Stimulated activated CD4-positive, alpha-beta T cell treated with anti-CD3 and anti-CD28 coated beads, Interleukin-2, amount 100 ng/mL, for 48 hours (primary cell): ENCODE measurements at places on chromosomes 6 and 20.

DNA sequence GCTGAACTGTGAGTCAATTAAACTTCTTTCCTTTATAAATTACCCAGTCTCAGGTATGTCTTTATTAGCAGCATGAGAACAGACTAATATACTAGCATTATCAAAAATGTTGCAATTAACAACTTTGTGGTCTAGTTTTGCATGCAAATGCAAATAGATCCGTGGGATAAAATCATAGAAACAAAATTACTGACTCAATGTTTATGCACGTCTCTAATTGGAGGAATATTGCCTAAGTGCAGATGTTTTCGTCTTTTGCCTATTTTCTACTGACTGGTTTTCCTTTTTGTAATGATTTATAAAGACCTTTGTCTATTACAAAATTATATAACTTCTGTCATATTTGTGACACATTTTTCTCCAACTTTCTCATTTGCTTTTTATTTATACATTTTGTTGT is 51.9 kb downstream of the SYNE1 start:
- DNase-seq = no peak

- DNase-seq = no peak
Observed at GRCh38 chr20:63499338-63499969, 571 bp upstream of the EEF1A2 start.

- no peak for DNase-seq
Observed at GRCh38 chr20:10521068-10521831, 86.1 kb downstream of the SLX4IP start.

- peak; percentile 46 for DNase-seq
Observed at GRCh38 chr20:325889-326644, 715 bp downstream of the SOX12 start.

GRCh38 chr20:46237227-46237626 is 71.1 kb downstream of the CDH22 start:
- no peak for DNase-seq

GRCh38 chr20:47231382-47232039 is 125.0 kb downstream of the ZMYND8 start:
- no peak for DNase-seq

- no peak for DNase-seq
Observed at GRCh38 chr20:57749131-57749690, 39.4 kb upstream of the PMEPA1 start.

DNA sequence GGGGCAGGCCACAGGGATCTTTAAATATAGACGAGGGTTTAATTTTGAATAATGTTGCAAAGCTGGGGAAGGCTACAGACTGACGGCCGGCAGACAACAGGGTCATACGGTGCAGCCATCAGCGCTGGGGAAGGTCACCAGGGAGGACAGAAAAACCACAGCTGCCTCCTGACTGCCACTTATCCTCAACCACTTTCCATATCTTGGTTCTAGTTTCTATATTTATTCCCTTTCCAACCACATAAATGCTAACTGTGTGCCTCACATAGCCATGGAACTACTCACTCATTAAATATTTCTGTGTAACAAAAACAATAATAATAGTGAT is 85.7 kb upstream of the AGPAT4 start:
- no peak for DNase-seq

DNA sequence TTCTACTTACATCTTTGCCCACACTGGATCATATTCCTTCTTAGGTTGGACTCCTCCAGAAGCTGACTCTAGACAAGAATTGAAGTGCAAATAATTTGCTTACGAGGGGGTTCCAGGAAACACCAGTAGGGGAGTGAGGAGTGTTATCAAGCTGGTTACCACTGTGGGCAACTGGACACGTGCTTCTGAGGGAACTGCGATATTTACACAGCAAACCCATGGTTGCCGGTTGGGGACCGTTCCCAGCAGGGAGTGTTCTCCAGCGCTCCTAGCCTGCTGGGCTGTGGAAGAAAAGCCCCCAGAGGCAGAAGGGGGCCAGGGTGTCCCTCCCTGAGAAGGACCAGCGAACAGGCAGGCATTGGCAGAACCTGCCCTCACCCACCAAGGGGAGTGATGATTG is 21.7 kb downstream of the MDFI start:
- no peak for DNase-seq

GRCh38 chr20:40111282-40111681 is 577.8 kb downstream of the MAFB start:
- no peak for DNase-seq

- DNase-seq = no peak
Observed at GRCh38 chr20:1418350-1418749, 25.5 kb upstream of the FKBP1A start.

GRCh38 chr6:103870970-103871369 is 988.7 kb downstream of the HACE1 start:
- DNase-seq = no peak

DNA sequence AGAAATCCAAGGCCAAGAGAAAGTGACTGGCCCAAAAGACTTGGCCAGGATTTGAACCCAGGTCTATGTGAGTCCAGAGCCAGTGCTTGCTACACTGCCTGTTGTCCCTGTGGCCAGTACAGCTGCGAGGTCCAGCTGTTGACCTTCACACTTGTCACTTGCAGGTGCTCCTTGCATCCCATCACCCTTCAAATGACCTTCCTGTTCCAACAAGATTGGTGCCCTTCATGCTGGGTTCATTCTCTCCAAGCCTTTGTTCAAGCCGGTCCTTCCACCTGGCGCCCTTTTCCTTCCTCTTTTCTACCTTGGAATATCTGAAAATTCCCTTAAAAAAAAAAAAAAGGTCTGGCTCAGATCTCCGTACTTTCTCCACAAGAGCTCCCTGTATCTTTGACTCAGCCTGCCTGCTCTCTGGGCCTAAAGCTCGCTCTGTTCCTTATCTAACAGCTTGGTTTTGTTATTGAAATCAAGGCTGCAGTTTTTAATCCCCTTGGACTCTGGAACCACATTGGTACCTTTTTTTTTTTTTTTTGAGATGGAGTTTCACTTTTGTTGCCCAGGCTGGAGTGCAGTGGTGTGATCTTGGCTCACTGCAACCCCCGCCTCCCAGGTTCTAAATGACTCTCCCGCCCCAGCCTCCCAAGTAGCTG is 22.2 kb upstream of the MRPS18A start:
- no peak for DNase-seq

DNA sequence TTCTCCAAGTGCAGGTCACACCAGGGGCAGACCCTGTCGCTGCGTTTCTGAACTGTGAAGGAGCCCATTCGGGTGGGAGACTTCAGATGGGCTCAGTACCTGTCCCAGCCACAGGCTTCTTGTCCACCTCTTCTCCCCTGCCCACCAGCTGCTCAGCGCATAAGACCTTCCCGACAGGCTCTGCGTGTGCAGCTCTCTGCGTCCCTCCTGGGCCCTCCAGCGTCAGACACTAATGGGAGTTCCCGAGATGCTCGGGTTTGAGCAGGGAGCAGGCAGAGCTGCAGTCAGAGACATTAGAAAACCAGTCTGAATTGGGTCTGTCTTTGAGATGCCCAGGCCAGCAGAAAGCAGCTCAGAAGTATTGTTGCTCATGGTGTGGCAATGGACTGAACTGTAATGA is 50.4 kb downstream of the TCP11 start:
- no peak for DNase-seq

DNA sequence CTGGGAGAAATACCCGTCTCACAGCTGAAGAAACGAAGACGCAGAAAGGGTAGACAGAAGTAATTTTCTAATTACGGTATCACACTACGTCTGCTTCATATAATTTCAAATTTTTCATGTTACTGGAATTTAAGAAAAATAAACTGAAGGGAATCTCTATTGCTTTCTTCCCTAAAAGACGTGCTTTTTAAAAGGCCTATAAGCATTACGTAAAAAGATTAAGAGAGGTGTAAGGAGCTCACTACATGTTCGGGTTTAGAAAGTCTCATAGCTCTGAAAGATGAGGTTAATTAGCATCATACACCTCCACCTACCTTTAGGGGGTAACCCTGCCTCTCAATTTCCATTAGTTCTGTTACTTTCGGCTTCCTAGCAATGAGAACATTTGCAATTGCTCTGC is 787 bp upstream of the PLAGL1 start:
- DNase-seq = no peak

- DNase-seq = no peak
Observed at GRCh38 chr6:125250511-125250910, 51.3 kb downstream of the HDDC2 start.

DNA sequence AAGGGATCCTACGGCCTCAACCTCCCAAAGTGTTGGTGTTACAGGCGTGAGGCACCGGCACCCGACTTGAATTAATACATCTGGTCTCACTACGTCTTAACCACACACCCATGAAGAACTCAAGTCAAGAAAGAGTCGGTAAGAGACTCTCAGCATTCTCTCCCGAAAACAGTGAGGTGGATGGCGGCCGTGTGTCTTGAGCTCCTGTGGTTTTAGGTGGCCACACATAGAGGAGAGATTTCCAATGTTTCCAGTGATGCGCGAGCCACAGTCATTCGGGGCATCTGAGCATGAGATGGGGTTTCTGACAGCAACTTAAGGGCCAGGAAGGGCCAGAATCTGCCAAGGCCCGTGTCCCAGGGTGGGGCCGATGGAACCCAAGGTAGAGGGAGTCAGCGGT is 766.4 kb upstream of the DEFB115 start:
- no peak for DNase-seq

DNA sequence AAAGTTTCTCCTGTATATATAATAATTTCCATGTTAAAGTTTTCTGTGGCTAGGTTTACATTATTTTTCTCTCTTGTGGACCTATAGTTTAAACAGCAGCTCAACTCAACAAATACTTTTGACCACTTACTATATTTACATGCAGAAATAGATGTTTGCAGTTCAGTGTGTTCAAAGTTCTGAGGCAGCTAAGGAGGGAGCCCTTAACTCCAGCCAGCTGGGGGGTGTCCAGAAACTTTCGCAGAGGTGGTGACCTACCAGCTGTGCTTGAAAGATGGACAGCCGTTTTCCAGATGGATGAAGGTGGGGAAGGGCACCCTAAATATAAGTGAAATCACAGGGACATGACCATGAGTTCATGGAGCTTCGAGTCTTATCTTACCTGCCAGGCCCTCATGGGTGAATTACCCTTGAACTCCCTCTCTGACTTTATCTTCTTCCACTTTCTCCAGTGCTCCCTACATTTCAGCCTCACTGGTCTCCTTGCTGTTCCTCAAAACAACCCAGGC is 33.4 kb downstream of the DHX35 start:
- DNase-seq = no peak

DNA sequence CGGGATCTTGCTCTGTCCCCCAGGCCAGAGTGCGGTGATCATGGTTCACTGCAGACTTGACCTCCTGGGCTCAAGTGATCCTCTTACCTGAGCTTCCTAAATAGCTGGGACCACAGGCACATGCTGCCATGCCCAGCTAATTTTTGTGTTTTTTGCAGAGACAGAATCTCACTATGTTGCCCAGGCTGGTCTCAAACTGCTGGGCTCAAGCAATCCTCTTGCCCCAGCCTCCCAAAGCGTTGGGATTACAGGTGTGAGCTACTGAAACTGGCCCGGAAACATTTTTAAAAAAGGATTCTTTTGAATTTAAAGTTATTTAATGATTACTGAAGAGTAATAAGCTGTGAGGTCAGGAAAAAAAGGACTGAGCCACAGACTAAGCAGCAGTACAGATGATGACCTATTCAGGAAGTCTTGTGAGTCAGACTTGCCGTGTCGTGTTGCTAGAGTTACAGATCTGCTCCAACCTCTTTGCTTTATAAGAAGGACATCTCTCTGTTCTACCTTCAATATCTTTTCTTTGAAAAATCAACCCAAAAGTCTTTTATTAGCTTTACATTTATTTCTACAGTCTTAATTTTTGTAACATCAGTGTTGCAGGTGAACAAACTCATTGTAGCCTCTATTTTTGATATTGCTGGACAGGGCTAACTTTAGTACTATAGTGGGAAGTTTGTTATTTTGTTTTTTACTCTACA is 108.7 kb downstream of the NCOA3 start:
- peak; percentile 61 for DNase-seq

DNA sequence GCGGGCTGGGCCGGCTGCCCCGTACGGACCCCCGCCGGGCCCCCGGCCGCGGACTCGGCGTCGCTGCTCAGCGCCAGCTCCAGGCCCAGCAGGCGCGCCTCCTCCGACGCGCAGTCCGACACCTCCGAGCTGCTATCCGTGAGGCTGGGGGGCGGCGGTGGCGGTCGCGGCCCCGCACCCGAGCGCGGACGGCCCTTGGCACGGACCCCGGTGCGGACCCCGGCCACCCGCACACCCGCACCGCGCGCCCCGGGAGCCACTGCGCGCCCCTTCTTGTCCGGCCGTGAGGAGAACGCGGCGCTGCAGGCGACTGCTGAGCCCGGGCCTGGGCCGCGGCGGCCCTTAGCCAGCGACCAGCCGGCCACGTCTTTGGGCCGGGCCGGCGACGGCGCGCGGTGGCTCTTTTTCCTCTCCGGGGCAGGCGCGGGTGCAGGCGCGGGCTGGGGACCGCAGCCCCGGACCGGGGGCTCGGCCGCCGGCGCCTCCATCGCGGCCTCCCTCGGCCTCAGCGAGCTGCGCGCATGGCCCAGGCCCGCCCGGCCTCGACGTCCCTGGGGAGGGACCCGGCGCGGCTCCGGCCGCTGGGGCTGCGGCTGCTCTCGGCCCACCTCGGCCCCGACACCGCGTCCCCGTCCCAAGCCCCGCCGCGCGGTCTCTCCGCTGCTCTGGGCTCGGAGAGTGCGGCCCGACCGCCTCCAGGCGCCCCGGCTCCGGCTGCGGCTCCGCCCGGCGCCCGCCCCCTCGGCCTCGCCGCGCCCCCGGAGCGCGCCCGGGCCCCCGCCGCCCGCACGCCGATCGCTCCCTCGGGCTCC is 12.9 kb upstream of the TLDC2 start:
- no peak for DNase-seq

- peak; percentile 70 for DNase-seq
Observed at GRCh38 chr6:149934249-149935156, 7.3 kb upstream of the ULBP2 start.

- DNase-seq = no peak
Observed at GRCh38 chr6:139370283-139370998, 4.0 kb downstream of the CITED2 start.

GRCh38 chr6:39961178-39961577 is 26.9 kb upstream of the MOCS1 start:
- DNase-seq = no peak

- DNase-seq = no peak
Observed at GRCh38 chr20:9185511-9185910, 116.6 kb downstream of the PLCB4 start.

DNA sequence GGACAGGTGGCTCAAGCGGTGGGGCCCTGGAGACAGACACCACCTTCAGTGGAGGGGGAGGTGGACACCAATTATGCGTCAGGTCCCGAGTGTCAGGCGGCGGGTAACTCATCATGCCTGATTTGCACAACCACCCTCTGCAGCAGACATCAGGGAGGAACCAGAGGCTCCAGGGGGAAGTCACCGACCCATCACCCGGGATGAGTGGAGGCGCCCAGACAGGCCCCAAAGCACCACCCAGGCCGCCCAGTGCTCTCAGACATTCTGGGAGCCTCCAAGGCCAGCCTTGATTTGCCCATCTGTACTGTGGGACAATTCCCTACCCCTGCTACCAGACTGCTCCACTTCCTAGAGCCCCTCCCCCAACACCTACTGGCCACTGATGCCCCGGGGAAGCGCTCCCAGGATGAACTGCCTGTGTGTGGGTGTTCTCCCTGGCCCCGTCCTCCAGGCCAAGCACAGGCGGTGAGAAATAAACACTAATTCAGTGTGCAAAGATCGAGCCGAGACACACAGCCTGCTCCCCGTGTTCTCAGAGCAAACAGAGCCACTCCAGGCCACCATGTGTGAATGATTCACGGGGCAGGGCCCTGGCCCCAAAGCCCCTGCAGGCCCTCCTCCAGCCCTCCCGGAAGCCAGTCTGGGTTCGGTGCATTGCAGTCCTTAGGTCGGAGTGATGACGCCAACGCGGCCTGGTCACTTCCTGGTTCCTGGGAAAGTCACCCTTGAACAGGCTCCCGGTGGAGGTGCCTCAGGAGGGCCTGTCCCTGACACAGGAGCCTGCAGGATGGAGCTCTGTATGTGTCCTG is 107.2 kb downstream of the ASXL1 start:
- no peak for DNase-seq
